IPS-NIHi11 (cell line): ENCODE measurements at places on chromosomes 12 and 14.

GRCh38 chr14:23572524-23572828, 4.9 kb upstream of the AP1G2 start:
- DNase-seq = no peak

- no peak for DNase-seq
Measured at GRCh38 chr12:42557586-42558172, 31.9 kb downstream of the PRICKLE1 start.

DNA sequence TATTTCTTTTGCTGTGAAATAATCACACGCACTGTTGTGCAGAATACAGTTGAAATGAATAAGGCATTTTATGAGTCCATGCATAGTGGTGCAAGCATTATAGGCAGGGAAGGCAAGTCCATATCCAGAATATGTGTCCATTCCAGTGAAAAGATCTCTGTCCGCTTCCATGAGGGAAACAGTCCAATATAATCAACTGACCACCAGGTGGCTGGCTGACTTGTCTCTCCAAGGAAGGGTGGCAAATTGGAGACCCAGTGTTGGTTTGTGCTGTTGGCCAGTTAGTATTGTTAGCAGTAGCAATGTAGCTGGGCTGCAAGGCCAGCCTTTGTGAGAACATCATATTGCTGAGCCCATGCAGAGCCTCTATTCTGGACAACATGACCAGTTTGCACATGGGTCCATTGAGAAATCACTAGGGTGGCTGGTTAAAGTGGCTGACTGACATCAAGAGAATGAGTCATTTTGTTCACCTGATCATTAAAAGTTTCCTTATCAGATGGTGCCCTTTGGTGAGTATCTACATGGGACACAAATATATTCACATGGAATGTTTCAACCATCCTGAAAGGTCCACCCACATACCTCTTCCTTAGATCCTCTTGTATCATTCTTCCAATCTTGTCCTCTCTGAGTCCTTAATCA, 17.3 kb upstream of the YAF2 start:
- DNase-seq = no peak

DNA sequence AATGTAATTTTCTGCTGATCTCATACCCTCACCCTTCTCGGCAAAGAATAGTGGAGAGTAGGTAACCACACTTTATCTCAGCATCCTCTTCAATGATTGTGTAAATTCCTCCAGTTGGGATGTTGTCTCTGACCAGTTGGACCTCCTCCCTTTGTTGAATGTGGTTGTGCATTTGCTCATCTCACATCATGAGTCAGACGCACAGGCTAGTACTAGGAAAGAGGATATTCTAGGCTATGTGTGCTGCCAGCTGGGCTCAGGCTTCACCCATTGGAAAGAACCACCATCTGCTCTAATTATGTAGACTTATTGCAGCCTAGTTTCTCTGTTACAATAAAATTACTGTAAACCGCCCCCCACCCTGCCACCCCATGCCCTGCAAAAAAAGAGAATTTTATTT, 90.3 kb downstream of the LMO3 start:
- DNase-seq = no peak

DNA sequence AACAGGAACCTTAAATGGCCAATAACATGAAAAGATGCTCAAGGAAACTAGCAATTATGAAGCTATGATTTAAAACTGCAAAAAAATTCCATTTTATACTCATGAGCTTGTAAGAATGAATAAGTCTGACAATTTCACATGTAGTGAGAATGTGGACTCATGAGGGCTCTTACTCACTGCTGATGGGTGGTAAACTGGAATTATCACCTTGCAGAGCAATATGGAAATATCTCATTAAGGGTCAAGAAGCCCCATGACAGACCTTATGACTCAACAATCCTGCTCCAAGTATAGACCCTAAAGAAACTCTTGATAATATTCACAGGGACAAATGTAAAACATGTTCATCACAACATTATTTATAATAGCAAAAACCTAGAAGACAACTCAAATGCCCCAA, 23.5 kb upstream of the SMAGP start:
- DNase-seq = no peak

GRCh38 chr14:32010604-32011125, 66.4 kb upstream of the ARHGAP5 start:
- DNase-seq = no peak

- peak; percentile 63 for DNase-seq
Measured at GRCh38 chr12:31732926-31733548, 4.2 kb upstream of the AMN1 start.

GRCh38 chr12:18576104-18576626, 161.6 kb downstream of the PLCZ1 start:
- DNase-seq = no peak
